T-helper 2 cell treated with Interferon-gamma antibody and Interleukin-4, amounts not matched to agents 5 μg/mL and 100 μg/mL, for 36 hours (primary cell): ENCODE measurements at places on chromosomes 2 and 18.

- DNase-seq = no peak
Measured at GRCh38 chr2:227861011-227861410, 10.4 kb upstream of the DAW1 start.

DNA sequence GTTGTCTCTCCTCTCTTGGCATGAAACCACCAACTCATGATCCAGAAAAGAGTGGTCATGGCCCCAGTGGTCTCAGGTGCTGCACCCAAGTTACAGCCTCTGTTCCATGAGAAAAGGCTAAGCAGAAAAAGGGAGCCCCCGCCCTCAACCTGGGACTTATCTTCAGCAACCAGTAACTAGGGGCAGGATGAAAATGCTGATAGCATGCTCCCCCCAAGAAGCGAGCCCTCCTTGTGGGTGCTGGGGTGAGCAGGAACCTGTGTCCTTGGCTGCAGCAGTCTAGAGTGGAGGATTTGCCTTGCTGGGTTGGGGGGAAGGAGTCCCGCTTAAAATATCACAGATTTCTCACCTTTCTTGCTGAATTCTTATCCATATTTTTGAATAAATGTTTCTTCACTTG lies 490.0 kb downstream of the SUCLG1 start:
- no peak for DNase-seq

DNA sequence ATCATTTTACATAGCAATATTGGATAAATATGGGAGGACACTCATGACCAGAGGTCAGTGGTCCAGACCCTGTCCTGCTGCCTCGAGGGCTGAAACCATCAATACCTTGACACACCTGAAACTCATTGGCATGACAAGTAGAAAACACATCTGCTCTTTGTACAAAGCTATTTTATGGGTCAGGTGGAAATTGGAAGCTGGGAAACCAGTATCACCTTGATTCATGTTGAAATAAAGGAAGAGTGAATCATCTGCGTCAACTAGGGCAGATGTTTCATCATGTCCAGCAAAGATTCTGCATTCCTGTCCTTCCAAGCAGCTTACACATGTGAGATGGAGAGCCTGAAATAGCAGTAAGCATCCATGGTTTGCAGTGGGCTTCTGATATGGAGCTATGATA lies 80.0 kb upstream of the ERBB4 start:
- DNase-seq = no peak

DNA sequence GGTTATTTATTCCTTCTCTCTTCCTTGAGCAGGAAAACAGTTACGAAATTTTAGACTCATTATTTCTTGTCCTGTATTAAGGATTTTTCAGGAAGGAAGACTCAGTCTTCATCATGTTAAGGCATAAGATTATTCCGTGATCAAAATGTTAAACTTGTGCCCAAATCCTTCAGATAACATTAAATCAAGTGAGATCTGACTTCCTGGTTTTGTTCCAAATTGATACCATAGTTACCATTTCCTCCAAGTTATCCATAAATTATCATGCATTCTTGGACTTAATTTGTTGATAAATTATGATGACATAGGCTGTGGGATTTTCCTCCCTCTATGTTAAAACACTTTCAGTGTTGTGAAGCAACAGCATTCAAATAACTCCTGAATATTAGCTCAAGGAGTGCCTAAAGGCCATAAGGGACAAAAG lies 31.9 kb downstream of the EFEMP1 start:
- DNase-seq = no peak

GRCh38 chr2:160477032-160477431 lies 16.6 kb downstream of the RBMS1 start:
- no peak for DNase-seq

DNA sequence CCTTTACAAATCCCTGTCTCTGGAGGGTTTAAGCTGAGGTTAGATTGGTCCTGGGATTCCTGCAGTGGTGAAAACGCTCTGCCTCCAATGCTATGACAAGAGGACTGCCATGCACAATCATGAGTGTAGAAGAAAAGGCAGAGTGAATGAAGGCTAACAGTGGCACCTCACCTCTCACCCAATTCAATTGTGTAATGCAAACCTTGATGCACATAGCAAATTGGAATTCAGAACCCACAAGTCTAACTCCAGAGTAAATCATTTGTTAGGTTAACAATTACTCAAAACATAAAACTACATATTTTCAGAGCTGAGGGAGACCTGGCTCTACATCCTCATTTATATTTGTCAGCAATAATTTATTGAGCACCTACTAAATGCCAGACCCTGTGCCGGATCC lies 1.8 kb downstream of the TGFBRAP1 start:
- DNase-seq = no peak

DNA sequence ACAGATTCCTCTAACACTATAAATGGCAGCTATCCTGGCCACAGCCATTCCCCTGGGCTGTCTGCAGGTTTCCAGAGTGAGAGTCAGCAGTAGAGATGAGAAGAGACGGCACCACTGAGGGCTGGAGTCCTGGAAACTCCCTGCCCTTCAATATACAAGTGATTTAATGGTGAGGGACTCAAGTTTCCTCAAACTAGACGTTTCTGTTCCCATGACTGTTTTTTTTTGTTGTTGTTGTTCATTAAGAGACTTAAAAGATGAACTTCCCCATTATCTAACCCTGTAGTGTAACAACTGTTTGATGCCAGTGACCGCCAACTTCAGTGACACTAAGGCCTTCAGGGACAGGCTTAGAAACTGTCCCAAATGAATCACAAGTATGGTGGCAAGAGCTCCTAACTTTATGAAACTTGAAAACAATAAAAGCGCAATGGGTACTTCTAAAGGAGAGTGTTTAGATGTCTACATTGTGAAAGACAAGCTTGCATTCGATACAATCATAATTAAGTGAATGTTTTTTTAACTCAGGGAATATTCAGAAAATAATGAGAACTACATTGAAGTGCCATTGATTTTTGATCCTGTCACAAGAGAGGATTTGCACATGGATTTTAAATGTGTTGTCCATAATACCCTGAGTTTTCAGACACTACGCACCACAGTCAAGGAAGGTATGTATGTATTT lies 34.0 kb downstream of the IL1R2 start:
- no peak for DNase-seq

GRCh38 chr2:212158081-212158480 lies 380.5 kb downstream of the ERBB4 start:
- DNase-seq = no peak

GRCh38 chr2:126858991-126859390 lies 39.7 kb upstream of the TEX51 start:
- no peak for DNase-seq

DNA sequence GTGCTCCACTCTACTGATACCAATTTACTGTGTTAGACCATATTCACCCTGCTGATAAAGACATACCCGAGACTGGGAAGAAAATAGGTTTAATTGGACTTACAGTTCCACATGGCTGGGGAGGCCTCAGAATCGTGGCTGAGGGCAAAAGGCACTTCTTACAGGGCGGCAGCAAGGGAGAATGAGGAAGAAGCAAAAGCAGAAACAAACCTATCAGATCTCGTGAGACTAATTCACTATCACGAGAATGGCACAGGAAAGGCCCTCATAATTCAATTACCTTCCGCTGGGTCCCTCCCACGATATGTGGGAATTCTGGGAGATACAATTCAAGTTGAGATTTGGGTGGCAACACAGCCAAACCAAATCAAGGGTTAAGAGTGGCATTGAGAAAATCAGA lies 65.2 kb downstream of the LDLRAD4 start:
- DNase-seq = no peak

DNA sequence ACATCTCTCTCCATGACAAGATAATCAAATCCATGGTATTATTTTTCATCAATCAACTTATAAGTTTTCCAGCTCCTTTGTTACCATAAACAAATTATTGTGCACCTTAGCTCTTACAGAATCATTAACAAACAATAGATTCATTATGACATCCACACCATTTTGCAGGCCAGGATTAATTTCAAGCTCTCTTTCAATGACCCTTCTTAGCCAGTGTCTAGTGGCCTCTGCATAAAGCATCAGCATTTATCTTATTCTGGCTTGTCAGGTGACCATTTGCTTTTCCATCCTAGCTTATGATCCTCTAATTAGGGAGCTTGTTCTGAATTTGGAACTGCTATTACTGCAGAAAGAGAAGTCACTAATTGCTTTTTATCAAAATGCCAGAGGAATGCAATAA lies 806.2 kb upstream of the CHAC2 start:
- no peak for DNase-seq

DNA sequence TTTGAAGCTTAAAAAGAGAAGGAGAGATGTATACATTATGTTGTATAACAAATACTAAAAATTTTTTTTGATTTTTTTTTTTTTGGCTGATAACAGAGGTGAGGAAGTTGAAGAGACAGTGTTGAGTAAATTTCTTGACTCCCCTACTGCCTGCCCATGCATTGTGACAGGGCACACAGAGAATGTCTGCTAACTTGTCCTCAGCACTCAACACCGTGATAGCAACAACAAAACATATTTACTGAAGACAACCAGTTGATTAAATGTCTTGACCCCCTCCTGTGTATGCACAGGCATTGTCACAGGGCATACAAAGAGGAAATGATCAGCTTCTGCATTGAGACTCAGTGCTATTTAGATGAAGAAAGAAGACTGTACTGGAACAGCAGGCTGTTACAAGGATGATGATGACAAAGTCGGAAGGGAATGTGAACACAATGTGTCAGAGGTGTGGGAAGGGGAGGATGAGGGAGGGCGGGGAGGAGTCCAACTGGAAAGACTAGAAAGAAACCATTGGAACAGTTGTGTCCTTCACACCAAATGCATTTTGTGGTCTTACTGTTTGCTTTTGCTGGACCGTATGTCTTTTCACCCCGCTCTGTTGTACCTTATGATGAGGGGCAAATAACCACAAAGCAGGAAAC lies 89.5 kb downstream of the CERS6 start:
- no peak for DNase-seq

DNA sequence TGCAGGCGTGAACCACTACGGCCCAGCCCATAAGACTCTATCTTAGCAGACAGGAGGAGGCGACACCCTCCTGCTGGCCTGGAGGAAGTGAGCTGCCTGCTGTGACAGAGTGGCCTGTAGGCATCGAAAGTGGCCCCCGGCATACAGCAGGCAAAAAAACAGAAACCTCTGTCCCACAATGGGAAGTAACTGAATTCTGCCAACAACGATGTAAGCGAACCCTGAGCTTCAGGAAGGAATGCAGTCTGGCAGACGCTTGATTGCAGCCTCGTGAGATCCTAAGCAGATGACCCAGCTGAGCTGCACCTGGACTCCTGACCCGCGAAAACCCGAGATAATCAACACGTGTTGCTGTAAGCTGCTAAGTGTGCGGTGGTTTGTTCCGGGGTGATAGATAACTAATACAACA lies 13.6 kb downstream of the MRO start:
- DNase-seq = no peak

DNA sequence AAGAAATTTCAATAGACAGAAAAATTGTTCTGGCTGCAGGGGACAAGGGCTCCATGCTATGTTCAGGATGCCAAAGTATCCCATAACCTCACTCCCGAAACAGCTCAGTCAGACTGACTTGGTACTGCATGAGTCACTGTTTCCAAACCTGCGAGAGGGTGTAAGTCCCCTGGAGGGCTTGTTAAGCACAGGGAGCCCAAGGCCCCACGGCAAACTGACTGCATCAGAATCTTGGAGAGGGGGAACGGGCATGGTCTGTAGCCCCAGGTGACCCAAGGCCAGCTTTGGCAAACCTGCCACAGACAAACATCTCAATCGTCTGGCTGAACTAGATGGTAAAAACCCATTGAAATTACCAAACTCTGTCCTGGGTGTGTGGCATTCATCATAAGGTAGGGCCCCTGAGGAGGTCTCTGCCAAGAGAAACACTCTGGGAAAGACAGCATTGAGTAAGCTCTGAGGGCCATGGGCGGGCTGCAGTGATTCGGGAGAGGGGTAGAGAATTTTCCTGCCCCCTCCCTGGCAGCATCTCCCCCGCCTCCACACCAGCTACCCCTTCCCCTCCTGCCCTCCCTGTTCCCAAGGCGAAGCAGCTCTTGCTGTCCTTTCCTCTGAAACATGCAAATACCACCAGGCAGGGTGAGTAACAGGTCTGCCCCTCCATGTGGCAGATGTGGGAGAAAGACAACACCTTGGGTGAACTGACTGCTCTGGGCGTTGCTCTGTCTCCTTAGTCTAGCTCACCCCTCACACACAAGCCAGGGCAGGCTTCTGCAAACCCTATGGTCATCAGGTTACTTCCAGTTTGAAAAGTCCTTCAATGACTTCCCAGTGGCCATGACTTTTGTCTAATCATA lies 274.7 kb upstream of the SIX2 start:
- DNase-seq = no peak

DNA sequence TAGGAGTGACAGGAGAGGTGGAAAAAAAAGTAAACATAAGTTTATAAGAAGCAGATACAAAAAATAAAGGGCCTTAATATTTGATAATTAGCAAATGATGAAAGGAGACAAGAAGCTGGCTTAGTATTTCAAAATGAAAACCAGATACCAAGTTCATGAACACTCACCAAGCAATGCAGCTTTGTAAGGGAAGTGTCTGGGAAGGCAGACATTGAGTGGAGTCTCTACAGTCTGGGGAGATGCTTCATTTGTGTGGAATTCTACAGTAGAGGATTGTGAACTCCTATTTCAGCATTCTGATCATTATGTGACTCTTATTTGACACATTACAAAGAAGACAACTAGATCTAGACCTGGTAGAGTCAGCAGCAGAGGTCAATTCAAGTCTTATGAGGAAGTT lies 1072.7 kb downstream of the DSC3 start:
- no peak for DNase-seq

DNA sequence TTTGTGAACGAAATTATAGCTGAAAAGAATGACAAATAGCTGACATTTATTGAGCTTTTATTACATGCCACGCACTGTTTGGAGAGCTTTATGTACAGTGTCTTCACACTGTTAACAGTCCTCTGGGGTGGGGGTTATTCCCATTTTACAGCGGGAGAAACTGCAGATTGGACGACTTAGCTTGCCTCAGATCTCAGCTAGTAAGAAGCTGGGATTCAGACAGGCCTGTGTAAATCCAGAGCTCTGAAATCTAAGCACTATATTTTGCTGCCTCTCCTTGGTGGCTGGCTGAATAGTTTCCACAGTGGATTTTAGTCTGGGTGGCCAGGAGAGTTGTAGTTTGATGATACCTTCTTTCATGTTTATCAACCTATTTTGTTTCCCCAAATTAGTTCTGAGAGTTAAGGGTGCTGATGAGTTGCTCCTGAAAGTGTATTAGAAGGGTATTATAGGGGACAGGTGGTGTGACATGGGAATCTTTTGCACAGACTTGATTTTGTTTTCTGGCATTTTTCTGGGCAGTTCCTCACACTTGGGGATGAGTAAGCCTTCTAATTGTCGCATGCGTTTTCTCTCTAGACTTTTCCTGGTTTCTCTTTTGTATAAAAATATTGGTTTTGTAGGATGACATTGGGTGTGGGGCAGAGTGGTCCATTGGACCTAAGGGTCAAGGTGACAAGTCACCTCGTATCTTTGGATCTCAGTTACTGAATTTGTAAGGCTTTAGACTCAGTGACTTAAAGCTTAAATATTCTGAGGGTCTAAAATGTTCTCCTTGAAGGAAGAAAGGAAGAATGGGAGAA lies 1.5 kb downstream of the ACSL3 start:
- DNase-seq = no peak

GRCh38 chr2:203201426-203201825 lies 37.4 kb upstream of the CYP20A1 start:
- no peak for DNase-seq
